Stimulated activated CD8-positive, alpha-beta memory T cell treated with anti-CD3 and anti-CD28 coated beads, Interleukin-4, amount 100 ng/mL, for 4 hours (primary cell): ENCODE measurements at places on chromosomes 7 and 10.

DNA sequence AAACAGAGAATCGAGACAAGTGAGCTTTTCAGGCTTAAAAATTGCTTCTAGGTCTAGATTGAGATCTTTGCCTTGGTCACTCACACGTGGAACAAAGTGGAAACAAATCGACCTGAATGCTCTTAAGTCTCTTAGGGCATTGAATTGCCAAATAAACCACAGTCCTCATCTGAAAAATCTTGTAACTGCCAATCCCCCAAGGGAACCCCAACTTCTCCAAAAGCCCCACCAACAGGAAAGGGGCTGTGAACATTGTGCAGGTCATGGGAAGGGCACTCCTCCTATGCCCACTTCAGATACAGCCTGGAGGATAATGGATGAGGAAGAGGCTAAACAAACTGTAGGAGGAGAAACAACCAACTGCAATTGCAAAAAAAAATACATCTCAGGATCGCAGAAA is 91.3 kb downstream of the DGKI start:
- no peak for DNase-seq

DNA sequence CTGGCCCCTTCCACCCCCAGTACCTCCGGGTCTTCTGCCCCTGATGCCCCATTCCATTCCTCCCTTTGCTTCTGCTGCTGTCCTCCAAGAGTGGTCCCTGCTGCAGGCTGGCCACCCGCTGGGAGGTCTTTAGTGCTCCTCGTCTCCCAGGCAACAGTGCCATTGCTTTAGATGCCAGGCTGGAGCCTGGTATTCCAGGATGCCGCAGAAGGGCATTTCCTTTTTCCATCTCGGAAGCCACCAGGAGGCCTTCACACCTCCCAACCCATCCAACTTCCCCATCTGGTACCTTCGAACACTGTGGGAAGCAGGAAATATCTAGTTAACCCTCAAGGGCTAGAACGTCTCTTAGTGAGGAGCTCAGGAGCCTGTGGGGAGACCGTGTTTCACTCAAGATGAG is 92.9 kb upstream of the DUSP5 start:
- DNase-seq, result no peak

DNA sequence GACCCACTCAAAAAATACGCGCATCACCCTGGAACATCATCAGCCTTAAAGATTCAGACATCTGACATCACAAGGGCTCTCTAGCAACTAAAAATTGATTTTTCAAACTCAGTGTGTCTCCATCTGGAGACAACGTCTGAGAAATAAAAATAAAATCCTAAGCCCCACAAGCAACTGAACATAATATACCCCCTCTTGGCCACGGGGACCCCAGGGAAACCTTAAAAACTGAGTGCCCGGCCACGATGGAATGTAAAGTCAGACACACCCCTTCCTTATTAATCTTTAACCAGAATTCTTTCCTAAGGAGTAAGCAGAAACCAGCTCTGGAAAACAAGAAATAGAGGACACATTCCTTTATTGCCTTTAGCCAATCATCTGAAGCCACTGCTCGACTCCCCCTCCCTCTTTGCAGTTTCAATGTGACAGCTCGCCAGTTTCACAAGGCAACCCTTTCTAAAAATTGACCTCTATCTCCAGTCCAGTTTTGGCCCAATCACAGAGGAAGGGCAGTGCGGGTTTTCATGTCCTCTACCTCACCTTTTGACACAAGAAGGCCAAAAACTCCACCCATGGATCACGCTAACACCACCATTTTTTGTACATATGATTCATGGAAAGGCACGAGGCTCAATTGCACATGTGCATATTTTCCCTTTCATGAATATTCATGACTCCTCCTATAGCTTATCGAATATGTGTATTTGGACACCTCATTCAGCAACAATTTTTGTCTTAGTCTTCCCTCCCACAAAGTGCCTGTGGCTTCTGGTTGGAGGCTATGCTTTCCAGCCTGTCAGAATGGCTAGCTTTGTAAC is 24.2 kb downstream of the IFIT3 start:
- no peak for DNase-seq

GRCh38 chr7:4338556-4338955 is 343.5 kb upstream of the FOXK1 start:
- DNase-seq, result no peak

DNA sequence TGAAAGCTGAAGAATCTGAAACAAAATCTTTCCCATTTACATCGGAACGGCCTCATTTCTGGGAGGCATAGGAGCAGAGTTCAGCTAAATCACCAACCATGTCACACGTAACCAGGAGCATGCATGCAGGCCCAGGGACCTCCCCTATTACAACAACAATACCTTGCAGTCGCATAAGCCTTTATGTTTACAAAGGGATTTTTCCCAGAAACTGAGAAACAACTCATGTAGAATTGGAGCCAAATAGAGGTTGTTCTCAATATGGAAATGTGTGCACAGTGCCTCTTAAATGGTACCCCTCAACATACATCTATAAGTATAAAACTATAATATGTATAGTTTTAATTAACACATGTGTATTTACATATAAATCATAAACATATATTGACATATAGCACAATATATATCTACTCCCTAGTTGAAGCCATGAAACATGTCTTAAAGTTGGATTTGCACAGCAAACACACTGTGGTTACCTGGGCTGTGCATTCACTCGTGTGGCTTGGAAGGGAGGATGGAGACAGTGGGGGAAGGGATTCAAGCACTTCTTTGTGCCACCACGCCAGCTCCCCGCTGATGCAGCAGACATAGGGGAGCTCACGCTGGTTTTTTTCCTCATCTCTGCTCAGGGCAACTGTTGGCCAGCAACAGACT is 35.0 kb upstream of the DGKI start:
- DNase-seq, result no peak

GRCh38 chr7:77282897-77283296 is 83.3 kb upstream of the FGL2 start:
- no peak for DNase-seq

DNA sequence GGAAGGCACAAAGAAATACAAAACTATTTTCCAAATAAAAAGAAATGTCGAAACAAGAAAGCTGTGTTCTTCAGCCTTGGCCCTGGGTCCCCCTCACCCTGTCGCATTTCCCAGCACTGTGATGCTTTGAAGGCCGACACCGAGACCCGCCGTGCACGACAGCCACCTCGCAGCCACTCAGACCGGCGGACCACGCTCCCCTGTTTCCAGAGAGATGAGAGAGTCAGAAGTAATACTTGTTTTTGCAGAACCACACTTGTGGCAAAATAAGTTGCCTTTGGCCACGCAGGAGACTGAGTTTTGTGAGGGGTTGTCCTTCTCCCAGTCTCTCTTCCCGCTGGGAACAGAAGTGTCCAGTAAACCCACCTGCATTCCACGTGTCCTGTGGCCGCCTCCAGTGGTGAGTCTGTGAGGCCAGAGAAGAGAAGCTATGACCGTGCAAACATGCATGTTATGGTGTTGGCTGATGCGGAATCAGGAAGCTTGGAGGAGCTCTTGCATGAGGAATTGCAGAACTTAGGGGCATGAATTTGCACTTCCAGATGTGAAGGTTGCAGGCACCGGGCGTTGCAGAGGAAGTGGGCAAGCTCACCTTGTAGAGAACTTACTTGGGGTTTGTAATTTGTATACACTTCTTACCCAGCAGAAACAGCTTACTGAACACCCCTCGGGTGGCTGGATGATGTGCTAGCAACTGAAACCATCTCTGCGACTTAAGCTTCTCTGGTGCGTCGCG is 194.5 kb downstream of the EBF3 start:
- DNase-seq, result no peak

DNA sequence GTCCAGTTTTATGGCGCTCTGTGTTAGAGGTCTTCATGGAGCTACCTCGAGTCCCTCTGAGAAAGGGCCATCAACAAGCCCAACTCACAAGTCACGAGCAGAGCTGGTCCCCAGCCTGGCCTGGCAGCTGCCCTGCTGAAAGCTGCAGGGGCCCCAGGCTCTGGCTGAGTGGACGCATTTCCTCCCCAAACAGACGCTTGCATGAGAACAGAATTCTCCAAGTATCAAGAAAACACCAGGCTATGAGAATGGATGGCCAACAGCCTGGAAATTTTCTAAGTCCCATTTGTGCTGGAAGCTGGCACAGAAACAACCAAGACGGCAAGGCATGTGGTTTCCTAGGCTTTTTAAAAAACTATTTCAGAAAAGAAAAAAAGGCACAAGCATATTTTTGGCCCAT is 114.8 kb downstream of the FAM53B start:
- no peak for DNase-seq

DNA sequence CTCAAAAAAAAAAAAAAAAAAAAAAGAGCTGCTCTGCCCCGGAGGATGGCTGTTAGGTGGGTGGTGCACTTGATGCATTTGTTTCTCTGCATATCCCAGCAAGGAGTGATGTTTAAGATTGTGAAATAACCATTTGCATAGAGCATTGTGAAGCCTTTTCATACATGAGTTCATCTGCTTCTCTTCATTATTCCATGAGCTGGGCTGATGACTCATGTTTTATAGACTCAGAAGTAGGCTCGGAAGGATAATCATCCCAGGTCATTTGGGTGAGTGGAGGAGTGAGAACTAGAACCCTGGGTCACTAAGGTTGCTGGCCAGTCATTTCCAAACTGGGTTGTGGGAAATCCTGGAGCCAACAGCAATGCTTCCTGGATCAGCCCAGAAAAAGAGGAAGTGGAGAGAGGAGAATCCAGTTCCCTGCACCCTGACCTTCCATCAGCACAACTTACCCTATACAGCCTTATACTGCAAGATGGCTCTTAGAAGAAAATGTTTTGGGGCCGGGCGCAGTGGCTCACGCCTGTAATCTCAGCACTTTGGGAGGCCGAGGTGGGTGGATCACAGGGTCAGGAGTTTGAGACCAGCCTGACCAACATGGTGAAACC is 45.3 kb downstream of the TACC2 start:
- no peak for DNase-seq

DNA sequence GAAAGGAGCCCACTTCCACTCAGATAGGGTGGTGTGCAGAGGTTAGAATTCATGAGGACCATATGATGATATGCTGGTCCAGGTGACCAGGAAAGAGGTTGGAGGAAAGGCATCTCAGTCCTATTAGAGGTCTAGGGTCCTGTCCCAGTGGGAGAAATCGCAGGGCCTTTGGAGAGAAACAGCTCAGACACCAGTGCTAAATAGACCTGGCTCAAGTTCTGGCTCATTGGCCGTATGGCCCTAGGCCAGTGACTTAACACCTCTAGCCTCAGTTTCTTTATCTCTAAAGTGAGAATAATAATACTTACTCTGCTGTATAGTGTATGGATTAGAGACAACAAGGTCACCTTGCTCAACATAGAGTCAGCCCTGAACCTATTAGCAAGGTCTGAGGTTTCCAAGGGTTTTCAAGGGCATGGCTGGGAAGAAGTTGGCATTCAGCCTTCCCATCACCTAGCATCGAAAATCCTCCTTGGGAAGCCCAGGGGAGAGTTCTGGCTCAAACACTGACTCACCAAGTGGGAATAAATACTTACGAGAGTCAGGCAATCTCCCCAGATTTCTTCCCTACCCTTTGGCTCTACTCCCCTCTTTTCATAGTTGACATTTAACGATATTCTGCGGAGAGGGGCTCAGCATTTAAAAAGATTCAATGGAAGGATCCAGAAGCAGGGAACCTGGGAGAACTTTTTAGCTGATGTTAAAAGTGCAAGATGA is 473.1 kb upstream of the PODXL start:
- DNase-seq, result no peak

DNA sequence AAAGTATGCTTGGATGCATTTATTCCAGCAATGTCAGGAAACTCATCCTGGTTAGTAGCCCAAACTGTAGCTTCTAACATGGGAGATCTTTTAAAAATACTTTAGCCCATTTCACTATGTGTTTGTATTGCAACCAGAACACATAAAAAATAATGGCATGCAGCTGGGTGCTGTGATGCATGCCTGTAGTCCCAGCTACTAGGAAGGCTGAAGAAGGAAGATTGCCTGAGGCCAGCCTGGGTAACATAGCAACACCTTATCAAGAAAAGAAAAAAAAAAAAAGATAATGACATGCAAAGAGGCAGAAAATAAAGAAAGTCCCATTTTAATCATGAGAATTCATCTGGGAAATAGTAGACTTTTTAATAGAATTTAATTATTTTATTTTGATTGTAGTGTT is 517.0 kb upstream of the TEX47 start:
- no peak for DNase-seq

GRCh38 chr10:81792729-81793128 is 82.3 kb upstream of the NRG3 start:
- DNase-seq, result no peak

- DNase-seq, result no peak
These were observed 113.1 kb upstream of the PCBD1 start for GRCh38 chr10:71001470-71001869.

GRCh38 chr7:134639683-134640279 is 6.9 kb upstream of the BPGM start:
- no peak for DNase-seq

DNA sequence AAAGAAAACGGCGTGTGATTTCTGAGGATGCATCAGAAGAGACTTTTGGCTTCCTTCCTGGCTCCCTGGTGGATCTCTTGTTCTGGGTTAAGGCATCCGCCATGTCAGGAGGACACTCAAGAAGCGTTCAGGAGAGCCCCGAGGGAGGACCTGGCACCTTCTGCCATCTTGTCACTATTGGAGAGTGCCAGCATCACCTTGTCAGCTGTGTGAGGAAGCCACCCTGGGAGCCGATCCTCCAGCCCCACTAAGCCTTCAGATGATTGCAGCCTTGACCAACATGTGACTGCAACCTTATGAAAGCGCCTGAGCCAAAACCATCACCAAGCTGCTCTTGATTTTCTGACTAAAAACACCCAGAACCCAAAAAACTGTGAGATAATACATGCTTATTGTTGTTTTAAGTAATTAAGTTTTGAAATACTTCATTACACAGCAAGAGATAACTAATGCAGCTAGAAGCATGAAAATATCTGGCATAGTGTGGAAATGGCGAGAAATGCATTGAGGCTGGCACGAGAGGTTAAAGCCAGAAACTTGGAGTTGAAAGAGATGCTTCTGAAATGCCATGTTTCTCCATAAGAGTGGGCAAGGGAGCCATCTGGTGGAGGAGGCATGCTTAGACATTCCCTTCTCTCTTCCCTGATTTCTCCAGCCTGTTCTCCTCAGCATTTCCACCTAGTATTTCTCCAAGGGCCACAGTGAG is 5.4 kb upstream of the ZFYVE27 start:
- peak; percentile 40 for DNase-seq

- no peak for DNase-seq
These were observed 14.5 kb upstream of the CPA1 start for GRCh38 chr7:130365511-130366441.

GRCh38 chr7:117731455-117731854 is 141.8 kb downstream of the CTTNBP2 start:
- no peak for DNase-seq

DNA sequence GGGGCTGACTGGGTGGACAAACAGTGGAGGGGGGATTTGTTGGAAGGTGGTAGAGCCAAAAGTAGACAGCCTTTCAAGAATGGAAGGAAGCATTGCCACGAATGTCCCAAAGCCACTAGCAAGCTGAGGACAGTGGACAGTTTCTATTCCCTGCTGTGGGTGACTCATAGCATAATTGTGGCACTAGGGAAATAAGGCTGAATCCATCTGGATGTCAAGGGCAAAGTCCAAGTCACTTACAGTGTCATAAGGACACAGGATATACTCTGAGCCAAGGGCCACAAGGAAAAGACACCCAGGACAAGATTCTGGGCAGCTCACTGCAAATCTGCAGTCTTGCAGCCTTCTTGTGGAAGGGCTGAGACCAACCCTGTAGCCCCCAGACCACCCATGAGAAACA is 79.7 kb downstream of the FRMPD2 start:
- no peak for DNase-seq
